ENCODE measurements at places on chromosomes 1 and 21.

- no peak for DNase-seq
Observed at GRCh38 chr1:178986204-178986603, 39.5 kb upstream of the FAM20B start.

- DNase-seq: no peak
Observed at GRCh38 chr1:81731989-81732388, 68.7 kb upstream of the ADGRL2 start.

DNA sequence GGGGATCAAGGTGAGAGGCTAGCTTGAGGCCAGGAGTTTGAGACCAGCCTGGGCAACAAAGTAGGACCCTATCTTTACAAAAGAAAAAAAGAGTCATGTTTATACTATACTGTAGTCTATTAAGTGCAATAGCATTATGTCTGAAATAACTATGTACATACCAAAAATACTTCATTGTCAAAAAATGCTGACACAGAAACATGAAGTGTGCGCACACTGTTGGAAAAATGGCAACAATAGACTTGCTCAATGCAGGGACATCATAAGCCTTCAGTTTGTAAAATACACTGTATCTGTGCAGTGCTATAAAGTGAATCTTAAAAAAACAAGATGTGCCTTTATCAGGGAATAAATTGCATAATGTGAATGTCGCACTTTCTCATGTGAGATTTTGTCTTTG lies 14.1 kb upstream of the NID1 start:
- no peak for DNase-seq

DNA sequence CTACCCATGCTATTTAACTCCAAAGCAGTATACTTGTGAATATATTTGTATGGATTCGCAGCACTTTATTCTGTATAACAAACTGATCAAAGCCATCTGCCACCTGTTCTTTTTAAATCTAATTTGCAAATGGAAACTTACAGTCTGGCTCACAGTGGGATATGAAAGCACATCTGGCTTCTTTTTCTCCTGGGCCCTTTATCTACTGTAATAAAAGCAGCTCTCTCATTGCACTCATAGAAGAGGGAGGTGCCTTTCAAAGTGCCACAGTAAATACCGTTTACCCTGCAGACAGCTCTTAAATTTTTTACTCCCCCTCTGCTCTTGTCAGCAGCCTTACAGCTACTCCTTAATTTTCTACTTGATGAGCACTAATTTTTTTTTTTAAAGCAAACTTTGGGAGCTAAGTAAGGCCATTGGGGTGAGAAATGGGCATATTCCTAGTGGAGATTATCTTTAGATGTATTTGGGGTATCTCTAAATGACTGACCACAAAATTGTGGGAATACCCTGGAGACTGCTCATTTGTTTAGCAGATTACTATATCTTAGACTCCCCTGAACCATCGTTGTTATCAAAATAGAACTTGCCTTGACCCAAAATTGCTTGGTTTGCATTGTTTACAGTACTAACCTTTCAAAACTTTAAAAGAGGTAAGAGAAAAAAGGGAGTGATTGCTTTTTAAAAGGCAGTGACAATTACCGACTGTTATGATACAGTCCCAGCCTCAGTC lies 110.1 kb downstream of the VPS13D start:
- no peak for DNase-seq

DNA sequence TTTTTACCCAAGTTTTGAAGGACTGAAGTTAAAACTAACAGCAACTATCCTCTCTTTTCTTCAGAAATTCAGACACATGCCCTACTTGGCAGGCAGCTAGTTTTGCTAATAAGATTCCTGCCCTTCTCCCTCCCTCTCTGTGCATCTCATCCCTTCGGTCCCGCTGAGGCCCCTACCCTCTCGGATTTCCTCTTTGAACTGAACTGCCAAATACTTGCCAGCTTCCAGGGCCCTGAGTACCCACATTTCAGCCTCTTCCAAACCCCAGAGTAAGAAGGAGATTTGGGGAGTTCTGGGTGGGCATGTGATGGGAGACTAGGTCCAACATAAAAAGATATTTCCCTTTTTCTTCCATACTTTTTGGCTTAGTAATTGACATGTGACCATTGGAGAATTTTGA lies 116.5 kb upstream of the JUN start:
- DNase-seq: no peak

DNA sequence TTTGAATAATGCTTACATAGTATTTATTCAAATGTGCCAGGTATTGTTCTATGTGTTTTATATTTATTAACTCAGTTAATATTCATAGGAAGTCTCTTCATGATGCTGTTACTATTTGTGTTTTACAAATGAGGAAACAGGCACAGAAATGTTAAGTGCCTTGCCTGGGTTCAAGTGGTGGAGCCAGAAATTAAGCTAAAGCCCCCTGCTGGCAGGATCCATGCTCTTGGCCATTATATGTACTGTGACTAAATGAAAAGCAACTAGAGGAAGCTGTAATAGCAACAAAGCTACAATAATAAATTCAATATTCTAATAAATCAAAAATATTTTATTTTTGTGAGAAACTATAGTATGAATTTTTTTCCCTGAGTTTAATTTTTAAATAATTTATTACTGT lies 30.0 kb downstream of the IARS2 start:
- peak; percentile 54 for DNase-seq

DNA sequence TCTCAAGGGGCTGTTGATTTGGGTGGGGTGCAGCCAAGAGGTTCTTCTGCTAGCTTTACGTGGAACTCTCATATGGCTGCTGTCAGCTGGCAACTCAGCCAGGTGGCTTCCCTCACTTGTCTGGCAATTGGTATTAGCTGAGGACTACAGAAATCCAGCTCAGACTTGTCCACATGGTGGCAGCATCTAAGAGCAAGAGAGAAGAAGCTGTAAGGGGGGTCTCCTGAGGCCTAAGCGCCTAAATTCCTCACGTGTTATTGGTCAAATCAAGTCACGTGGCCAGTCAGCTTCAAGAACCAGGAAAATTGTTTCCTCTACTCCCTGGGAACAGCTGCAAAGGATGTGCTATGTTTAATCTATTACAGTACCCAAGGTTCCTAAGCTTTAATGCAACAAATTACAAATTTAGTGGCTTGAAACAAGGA lies 4.2 kb upstream of the DYRK3 start:
- DNase-seq: peak; percentile 85

- no peak for DNase-seq
Observed at GRCh38 chr1:184019069-184019468, 18.5 kb downstream of the COLGALT2 start.

DNA sequence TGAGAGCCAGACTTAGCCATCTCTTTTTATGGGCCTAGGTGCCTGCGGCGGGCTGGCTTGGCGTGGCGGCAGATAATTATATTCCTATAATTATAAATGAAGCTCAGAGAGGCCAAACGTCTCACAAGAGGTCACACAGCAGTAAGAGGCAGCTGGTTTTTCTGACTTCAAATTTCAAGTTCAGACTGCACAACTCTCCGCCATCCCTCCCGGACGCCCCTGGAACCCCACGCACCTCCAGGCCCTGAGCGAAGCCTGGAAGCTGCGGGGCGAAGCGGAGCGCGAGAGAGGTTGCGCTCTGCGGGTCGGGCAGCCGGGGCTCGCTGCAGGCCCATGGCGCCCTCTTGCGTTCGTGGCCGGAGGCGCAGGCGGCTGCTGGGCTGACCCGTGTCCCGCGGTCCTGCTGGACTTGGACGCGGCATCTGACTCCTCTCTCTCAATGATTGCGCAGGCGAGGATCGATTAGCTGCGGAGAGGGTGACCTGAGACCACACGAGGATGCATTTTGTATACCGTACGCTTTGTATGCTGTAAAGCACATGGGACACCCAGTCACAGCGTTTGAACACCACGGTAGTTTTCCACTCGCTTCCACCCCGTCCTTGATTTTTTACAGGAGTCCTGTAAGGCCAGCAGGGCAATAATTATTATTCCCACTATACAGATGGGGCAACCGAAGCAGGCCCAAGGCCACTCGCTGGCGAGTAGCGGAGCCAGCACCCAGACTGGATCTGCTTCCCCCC lies 272.7 kb downstream of the FOXD2 start:
- peak; percentile 52 for DNase-seq

GRCh38 chr1:242745079-242745478 lies 220.6 kb upstream of the PLD5 start:
- no peak for DNase-seq

GRCh38 chr1:99707535-99708142 lies 58.8 kb downstream of the FRRS1 start:
- peak; percentile 69 for DNase-seq

DNA sequence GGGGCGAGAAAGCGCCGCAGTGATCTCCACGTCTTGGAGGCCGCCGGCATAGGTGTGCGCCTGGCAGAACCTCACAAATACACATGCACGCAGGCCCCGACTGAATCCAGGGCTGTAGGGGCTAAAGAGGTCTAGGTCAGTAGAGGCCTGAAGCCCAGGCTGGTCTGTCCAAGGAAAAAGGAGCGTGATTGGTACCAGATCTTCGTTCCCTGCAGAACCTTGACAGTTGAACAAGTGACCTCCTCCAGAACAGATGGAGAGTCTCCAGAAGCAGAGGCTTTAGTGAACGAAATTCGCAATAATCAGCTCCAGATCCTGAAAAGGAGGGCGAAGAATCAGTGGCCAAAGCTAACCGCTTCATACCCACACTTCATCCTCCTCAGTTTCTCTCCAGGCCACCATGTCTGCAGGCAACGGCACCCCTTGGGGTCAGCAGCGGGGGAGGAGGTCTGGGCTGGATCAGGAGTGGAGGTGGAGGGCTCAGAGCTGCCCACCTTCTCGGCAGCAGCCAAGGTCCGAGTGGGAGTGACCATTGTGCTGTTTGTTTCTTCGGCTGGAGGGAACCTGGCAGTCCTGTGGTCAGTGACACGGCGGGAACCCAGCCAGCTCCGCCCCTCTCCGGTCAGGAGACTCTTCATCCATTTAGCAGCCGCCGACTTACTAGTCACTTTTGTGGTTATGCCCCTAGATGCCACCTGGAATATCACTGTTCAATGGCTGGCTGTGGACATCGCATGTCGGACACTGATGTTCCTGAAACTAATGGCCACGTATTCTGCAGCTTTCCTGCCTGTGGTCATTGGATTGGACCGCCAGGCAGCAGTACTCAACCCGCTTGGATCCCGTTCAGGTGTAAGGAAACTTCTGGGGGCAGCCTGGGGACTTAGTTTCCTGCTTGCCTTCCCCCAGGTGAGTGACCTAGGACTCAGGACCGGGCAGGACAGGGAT lies 749 bp upstream of the PEX11B start:
- DNase-seq: peak; percentile 61

DNA sequence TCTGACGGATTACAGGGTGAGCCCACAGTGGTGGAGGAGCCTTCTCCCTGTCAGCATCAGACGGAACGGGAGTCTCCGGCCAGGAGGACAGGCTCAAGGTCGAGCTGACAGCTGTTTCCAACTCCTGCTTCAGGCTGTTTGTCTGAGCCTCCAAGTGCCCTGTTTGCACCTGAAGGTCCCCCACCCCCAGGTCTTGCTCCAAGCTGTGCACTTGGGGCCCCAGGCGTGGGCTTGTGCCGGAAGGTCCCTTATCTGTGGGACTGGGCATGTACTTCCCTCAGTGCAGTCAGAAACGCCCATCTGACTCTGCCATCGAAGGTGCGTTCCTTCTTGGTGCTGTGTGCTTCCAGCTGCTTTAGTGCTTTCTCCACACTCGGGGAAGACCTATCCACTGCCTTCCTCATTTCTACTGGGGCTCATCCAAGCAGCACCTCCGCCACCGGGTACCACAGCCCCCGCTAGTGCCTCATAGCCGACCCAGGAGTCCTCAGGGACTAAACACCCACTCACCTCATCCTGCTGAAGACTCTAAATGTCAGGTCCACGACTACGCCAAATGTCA lies 29.5 kb upstream of the CR2 start:
- no peak for DNase-seq

DNA sequence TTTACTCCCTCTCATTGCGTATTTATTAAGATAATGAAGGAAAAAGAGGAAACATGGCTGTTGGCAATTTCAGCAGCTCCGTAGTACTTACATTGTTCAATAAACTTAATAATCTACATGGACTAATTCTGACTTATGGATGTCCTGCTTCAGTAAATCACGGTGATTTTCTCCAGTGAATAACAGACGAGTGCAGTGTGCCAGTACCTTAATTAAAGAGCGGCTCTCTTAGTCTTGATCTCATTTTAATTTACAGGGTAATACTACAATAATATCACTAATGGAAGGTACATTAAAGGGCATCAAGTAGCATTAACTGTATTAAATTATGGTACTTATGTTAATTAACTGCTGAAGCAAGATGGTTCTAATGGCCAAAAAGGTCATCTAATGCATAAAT lies 187.2 kb downstream of the NTNG1 start:
- no peak for DNase-seq

- DNase-seq: no peak
Observed at GRCh38 chr21:38322311-38322950, 65.6 kb downstream of the KCNJ15 start.

- peak; percentile 81 for DNase-seq
Observed at GRCh38 chr1:27656157-27656893, 15.7 kb downstream of the IFI6 start.

DNA sequence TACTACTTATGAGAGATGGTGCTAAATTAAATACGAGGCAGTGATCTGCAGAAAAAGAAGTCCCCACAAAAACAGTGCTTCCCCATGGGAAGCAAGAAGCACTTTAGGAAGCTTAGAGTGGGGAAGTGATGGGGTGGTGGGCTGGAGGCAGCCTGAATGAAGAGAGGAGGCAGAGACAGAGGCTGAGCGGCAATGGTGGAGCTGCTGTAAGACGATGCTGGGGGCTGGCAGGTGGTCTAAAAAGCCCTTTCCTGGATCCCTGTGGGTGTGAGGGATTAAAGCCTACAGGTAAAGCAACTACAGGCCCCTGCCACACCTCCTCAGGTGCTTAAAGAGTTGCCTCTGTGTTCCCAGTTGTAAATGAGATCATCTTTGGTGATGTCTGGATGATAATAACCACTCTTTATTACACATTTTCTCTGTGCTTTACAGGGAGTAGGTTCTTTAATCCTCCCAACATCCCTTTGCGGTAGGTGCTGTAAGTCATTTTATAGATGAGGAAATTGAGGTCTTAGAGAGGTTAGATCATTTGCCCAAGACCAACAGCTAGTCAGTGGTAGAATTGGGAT lies 39.2 kb downstream of the CNN3 start:
- no peak for DNase-seq

DNA sequence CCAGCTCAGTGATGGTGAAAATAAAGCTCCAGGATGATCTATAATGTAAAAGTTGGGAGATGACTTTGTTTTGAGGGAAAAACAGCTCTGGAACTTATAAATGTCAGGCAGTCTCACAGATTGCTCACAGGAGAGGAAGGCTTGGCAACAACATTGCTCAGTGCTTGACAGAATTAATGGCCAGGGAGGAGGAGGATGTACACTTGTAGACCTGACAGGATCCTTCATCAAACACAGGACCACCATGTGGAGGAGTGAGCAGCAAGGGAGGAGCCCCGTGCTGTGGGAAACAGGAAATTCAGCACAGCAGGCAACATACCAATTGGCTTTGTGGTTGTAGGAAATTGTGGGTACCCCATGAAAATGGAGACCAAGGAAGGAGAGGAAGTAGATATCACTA lies 291.8 kb upstream of the CAMK1G start:
- peak; percentile 6 for DNase-seq
